ENCODE measurements at places on chromosomes 5 and 9.

DNA sequence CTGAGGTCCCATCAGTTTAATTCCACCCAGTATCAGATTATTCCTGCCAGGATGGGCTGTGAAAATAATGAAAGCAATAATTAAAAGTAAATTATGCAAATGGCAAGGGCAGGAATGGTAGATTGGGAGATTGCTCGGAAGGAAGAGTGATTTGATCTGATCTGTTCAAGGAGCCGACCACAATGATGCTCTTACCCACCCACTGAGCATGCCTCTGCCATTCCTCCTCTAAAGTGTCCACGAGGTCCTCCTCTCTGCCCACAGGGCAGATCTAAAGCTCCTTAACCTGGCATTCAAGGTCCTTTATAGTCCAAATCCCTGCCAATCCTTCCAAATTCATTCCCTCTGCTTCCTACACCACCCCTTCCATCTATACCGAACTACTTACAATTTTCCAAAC is 147.8 kb downstream of the TTLL11 start:
- DNase-seq, result no peak

- no peak for DNase-seq
Observed at GRCh38 chr5:28390341-28390740, 1352.0 kb upstream of the CDH9 start.

- no peak for DNase-seq
Observed at GRCh38 chr5:80516826-80517225, 28.9 kb downstream of the FAM151B start.

- no peak for DNase-seq
Observed at GRCh38 chr9:126304971-126305320, 21.7 kb upstream of the MVB12B start.

- DNase-seq, result no peak
Observed at GRCh38 chr9:81375187-81376100, 313.9 kb downstream of the TLE1 start.

DNA sequence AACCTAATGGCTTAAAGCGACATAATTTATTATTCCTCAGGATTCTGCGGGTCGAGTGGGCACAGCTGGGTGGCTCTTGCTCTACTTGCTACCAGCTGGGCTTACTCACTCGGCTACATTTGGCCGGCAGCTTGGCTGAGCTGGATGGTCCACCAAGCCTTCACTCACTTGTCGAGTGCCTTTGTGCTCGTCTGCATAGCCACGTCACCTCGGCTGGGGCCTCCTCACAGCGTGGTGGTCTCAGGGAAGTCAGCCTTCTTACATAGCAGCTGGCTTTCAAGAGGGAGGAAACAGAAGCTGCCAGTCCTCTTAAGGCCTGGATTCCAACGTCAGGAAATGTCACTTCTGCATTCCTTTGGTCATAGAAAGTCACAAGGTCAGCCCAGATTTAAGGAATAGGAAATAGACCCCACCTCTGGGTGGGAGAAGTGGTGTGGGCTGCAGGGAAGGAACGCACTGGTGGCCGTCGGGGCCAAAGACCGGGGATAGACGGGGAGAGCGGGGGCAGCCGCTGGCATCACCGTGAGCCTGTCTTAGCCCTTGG is 75.1 kb upstream of the RUFY1 start:
- no peak for DNase-seq

DNA sequence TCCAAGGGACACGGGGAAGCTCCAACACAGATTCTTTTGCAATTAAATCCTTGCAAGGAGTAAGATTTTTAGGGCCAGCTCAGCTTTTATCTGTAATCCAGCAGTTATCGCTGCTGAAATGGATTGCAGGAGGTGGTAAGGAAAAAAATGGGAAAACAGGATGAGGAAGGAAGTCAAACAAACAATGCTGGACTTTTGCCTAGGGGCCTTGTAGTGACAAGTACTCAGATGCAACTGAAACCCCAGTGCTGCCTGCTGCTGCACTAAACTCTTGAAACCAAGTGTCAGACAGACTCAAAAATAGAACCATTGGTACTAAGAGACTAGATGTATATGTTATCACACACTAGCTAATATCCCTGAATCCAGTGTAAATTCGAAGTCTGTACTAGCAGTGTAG is 309.2 kb downstream of the CTNND2 start:
- no peak for DNase-seq

DNA sequence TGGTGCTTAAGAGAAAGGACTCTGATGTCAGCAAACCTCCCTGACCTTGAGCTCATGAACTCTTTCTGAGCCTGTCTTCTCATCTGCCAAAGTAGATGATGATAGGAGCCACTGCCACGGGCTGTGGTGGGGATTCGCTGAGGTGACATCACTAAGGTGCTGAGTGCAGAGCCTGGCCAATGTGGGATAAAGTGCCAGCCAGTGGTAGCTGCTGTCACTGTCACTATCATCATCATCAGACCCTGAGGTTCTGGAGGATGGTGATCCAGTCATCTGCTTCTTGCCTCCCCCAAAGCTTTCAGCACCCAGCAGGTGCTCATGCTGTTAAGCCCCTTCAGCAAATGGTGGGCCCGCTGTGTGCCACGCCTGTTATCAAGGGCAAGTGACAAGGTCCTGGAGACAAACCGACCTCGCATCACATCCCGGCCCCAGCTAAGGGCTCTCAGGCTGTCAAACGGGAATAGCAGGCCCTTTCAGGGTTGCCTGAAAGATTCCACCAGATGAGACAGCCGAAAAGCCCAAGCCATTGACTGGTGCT is 6.4 kb downstream of the FPGS start:
- DNase-seq, result no peak

DNA sequence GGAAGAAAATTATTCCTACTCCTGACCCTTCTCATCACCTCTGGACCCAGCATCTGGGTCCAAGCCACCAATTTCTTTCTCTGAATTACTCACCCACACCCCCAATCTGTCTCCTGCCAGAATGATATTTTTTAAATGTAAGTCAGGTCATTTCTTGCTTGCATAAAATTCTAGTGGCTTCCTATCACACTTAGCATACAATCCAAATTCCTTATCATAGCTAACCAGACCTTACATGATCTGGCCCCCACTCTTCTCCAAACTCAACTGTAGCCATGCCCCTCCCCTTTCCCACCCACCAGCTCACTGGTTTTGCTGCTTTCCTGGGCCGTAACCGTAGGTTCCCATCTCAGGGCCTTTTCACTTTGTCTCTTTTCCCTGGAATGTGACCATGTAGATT is 15.2 kb downstream of the HTR4 start:
- no peak for DNase-seq

GRCh38 chr5:97726106-97726505 is 543.1 kb upstream of the RIOK2 start:
- DNase-seq, result no peak

DNA sequence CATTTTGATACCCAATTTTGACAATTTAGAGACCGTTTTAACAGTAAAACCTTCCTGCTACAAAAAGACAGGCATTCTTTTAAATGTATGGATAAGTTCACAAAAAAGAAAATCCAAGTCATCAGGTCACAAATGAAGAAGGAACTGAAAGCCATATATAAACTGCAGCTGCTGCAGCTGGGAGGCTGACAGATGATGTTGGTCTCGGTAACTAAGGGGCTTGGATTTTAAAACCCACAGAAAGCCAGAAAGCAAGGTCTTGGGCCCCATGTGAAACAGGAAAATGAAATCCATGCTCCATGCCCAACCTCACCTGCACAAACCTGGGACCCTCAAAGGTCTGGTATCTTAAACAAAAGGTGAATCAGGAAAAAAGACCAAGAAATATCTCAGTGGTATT is 15.7 kb upstream of the C5orf34 start:
- no peak for DNase-seq

GRCh38 chr5:154478752-154479159 is 729 bp upstream of the HAND1 start:
- no peak for DNase-seq

GRCh38 chr9:134425401-134425800 is 99.1 kb downstream of the RXRA start:
- no peak for DNase-seq
